ENCODE measurements at places on chromosomes 11 and 22. TPM values are rescaled to one million over a fixed set of nuclear protein-coding genes. Genes with fewer than 3 reads are reported as not detected.

DNA sequence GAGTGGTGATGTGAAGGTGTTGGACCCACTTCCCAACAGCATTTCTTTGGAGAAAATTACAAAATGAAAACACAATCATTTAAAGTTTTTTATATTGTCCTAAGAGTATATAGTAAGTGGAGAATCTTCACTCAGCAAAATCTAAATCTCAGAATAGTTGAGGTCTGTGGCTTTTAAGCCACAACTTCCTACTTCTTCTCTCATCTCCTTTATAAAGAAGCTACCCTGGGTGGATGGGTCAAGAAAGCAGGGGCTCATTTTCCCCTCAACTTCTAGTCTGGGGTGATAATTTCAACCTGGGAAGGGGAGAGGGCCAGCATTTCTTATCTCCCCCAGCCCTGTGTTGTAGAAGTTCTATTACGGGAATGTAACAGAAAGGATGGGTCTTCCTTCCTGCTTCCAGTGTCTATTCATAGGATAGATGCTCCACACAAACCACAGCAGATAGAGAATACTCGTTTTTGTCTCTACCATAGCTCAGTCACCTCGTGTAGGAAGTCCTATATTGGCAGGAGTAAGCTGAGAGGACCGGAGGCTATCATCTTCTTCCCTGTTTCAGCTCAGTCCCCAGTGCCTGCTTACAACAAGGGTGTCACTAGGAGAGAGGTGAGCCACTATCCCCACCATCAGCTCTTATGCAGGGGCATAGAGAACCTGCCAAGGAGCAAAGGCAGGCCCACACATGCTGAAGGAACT lies 341.5 kb downstream of the CASP12 start:
- no peak for DNase-seq

DNA sequence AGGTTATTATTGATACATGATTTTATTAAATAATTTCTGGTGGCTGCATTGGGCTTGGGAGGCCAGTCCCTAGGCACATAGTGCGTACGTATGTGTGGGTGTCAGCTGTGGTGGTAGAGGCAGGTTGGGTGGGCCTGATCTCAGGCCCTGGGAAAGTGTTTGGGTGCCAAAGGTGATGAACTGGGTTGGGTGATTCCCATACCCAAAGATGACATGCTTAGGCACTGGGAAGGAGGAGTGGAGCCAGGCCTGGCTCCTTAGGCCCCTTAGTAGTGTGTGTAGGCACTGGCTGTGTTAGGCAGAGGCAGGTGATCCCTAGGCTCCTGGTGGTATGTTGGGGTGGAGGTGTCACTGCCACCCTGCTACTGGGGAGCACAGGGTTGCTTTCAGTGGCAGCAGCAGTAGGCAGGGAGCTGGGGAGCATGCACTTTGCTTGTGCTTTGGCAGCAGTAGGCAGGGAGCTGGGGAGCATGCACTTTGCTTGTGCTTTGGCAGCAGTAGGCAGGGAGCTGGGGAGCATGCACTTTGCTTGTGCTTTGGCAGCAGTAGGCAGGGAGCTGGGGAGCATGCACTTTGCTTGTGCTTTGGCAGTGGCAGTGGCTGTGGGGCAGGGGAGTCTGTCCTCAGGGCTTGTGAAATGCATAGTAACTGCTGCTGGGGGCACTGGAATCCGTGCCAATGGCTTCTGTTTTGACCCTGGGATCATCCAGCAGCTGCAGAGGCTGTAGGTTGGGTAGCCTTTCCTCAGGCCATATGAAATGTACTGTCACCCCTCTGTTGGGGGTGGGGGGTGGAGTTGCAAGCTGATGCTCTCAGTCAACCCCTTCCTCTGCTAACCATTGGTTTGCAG lies 84.4 kb downstream of the RRM1 start:
- no peak for DNase-seq

DNA sequence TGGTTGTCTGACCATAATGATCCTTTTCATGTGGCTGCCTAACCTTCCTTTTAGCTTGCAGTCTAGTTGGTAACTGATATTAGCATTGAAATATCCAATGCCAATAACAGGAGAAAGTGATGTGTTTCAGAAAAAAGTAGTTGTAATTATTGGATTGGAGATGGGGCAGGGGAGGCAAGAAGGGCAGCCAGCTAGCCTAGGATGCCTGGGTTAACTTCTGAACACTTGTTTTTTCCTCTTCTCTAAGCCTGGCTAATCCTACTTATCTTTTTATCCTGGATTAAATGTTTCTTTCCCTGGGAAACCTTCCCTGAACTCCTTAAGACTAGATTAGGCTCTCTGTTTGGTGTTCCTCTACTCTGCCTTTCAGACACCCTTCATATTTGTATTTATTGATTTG lies 380.2 kb downstream of the TMEM135 start:
- no peak for DNase-seq

The MICAL3 gene
- 39.7 TPM for polyA plus RNA-seq

DNA sequence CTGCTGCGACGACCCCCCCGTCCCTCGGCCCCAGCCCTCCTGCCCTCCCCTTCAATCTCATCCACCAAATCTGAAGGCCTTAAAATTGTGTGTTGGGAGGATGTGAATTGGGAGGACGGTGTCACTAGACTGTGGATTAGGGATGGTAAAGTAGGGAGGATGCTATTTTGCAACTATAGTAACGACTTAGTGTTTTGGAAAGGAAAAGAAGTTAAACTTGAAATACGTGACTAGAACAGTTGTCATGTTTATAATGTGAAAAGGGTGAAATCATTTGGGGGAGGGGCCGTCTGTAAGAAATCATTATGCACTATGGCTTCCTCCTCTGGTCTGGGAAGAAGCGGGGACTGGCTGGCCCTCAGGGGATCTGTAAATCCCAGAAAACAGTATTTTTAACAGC lies 43.4 kb upstream of the NNMT start:
- DNase-seq: no peak

- no peak for DNase-seq
Measured at GRCh38 chr11:74696939-74697675, 34.1 kb downstream of the CHRDL2 start.

The OR5P2 gene
- not detected for polyA plus RNA-seq

DNA sequence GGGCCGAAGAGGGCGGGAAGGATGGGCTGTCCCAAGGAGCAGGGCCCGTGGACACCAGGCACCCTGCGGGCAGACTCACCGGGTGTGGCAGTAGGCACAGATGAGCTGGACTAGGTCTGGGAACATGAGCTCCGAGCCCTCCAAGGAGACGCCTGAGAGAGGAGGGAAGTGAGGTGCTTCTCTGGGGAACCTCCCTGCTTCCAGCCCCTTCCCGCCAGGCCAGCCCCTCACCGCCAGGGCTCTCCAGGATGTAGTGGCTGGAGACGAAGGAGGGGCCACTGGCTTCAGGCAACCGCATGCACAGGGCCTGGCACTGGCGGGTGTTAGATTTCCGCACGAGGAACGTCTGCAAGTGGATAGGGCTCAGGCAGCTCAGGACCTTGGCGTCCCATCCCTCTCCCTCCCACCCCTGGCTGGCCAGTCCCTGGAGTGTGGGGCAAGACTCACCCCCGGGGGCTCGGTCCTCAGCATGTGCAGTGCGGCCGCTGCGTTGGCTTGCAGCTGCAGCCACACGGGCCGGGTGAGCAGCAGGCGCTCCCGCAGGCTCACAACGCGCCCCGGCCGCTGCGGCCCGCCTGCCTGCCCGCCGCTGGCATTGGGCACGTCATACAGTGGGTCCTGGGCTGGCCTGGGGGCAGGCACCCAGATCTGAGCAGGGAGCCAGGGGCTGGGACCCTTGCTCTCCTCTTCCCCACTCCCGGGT lies 552 bp downstream of the RIN1 start:
- no peak for DNase-seq

GRCh38 chr22:32016081-32016480 lies 27.0 kb upstream of the SLC5A1 start:
- DNase-seq: no peak

DNA sequence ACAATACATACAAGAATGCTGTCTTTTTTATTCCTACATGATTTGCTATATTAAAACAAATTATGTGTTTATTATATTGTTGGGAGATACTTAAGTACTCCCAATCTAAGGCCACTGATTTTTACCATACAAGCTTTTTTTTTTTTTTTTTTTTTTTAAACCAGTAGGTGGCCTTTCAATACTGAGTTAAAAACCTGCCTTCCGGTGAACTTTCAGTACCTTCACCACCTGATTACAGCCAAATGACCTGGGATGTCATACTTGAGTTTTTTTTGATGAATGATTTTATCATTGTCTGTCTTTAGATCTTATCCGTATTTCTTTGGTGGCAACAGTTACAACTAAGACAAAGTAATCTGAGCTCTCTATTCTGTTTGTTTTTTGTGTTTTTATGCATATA lies 94.0 kb upstream of the FOLH1 start:
- DNase-seq: no peak

- no peak for DNase-seq
Measured at GRCh38 chr11:37264783-37265182, 666.7 kb upstream of the RAG2 start.

DNA sequence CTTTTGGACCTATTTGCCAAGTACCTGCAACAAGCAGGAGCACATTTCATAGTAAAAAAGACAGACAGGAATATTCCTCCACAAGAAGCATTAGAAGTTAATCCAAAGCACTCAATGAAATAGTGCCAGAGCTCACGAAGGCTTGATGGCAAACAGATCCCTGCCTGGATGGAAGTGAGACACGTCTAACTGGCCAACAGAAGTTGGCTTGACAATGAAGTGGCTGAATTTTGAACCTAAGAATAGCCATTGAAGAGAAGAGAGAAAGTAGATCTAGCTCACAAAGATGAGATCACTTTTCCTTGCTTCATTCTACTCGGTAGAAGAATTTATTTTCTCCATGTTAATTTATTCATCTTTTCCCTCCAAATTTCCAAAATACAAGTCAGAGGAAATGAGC lies 30.6 kb upstream of the APOA1 start:
- DNase-seq: no peak

DNA sequence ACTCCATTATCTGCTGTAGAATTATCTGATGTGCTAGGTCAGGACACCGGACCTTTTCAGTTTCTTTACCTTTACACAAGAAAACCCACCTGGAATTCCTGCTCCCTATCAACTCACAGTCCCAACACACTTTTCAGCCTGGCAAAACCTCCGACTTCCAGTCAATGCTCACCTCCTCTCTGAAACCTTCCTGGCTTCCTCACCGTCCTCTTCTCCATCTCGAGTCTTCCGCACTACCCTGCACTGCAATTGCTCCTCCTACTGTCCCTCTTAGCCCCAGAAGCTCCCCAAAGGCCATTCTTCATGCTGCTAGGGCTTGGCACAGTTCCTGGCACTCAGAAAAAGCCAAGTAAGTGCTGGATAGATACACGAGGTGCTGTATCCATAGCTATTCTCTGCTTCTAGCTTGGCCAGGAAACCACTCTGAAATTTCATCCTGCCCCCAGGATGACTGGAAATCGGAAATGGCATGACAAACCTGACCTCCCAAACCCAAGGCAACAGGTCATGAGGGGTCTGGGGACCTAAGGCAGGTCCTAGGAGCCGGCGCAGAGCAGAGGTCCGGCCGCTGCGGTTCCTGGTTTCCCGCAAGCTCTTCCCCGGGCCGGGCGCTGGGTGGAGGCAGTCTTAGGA lies 702 bp downstream of the SYN3 start:
- no peak for DNase-seq

Measured in forelimb muscle (tissue), 1 donor.